ENCODE measurements at places on chromosomes 7 and 10. TPM values are rescaled to one million over a fixed set of nuclear protein-coding genes. Genes with fewer than 3 reads are reported as not detected.

DNA sequence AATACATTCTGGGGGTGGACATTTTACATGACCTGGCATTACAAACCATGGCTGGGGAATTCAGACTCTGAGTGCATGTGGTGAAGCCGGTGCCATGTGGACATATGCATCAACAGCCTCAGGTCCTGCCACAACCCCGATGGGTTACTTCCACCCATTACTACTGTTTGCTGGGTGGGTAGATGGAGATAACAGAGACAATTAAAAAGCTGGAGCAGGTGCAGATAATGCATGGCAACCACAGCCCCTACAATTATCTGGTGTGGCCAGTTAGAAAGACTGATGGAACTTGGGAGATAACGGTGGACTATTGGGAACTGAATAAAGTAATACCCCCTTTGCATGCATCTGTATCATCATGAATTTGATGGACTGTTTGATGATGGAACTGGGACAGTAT lies 21.6 kb upstream of the ADAMTS14 start:
- no peak for DNase-seq

GRCh38 chr10:100045592-100045991 lies 35.8 kb upstream of the DNMBP start:
- no peak for DNase-seq

Gene CREM
- 30.6 TPM for total RNA-seq

DNA sequence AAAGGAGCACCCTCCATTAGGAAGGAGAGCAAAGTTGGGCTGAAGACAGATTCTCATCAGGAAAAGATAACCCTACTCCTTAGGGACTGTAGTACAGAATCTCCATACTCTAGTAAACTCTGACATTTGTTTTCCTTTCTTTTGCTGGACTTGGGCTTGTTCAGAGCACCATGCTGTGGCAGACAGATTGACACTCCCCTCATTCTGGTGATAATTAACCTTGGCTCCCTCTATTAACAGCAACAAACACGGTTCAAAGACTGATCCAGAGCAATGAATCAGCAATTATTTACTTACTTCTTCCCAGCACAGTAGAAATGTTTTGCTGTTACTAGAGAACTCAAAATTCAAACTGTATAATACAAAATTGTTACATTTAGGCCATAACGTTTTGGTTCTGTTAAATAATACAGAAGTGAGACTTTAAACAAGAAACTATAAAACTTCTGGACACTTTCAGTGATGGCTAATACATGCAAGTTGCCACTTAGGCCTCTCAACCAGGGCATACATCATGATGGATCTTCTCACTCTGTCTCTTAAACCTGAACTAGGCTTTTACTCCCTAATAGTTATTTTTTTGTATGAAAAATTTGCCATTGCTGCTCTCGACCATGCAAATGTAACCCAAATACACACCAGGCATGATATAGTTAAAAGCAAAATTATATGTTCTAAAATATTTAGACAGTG lies 639.0 kb downstream of the IPMK start:
- peak; percentile 72 for DNase-seq

- no peak for DNase-seq
Measured at GRCh38 chr7:20777377-20778062, 9.2 kb downstream of the SP8 start.

Gene ZMYND11
- total RNA-seq, result 34.2 TPM

GRCh38 chr7:74084722-74085578 lies 1.3 kb downstream of the LIMK1 start:
- DNase-seq, result no peak

DNA sequence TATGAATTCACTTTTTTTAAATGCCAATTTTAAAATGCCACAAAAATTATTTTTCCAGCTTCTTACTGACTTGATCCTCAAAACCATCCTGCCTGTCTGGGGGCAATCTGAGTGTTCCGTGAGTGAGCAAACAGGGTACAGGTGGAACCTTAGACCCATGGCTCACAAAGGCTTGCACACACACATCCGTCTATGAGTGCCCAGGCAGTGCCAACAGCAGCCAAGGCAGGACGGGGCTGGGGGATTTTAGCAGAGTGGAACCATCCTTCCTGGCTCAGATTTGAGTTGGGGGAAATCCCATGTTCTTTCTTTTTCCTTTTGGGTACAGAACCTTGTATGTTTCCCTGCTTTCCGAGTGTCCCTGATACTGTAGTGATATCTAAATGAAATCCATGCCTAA lies 377.7 kb upstream of the MGMT start:
- no peak for DNase-seq

GRCh38 chr10:100743626-100744135 lies 1.7 kb upstream of the PAX2 start:
- DNase-seq, result peak; percentile 84

Gene CYP2C9
- total RNA-seq, result not detected

Gene ECHS1
- 102 TPM for total RNA-seq

DNA sequence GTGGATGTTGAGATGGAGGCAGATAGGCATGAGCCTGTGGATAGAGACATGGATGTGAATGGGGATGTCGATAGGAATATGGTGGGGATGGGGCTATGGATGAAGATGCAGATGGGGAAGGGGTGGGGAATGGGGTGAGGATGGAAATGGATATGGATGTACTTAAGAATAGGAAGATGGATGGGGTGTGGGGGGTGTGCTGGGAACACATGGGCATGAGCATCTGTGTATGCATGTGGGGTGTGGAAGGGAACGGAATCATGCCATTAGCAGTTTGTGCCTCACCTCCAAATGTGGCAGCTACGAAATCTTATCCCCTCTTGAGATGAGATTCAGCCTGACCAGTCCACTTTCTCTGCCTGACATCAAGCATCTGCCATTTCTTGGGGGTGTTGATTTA lies 359.5 kb upstream of the MGMT start:
- no peak for DNase-seq

GRCh38 chr7:55070854-55071253 lies 52.0 kb downstream of the EGFR start:
- DNase-seq, result no peak

Gene SYNPO2L
- total RNA-seq, result 0.09 TPM

GRCh38 chr7:130063036-130063435 lies 7.3 kb upstream of the KLHDC10 start:
- peak; percentile 94 for DNase-seq

DNA sequence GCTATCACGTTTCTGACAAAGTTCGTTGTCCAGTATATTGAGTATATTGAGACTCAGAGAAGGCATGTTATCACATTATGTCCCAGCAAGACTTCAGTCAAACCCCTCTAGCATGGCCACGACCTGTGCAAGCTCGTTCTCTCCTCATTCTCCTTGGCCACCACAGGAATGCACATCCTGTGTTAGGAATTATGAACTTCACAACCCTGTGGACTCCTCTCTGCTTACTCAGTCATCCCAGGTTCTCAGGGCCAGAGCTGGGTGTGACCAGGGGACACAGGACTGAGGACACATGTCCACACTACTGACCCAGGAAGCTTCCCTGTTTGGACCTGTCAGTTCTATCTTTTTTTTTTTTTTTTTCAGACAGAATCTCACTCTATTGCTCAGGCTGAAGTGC lies 4.4 kb downstream of the SH2D4B start:
- DNase-seq, result no peak

Gene OR2A5
- total RNA-seq, result not detected

DNA sequence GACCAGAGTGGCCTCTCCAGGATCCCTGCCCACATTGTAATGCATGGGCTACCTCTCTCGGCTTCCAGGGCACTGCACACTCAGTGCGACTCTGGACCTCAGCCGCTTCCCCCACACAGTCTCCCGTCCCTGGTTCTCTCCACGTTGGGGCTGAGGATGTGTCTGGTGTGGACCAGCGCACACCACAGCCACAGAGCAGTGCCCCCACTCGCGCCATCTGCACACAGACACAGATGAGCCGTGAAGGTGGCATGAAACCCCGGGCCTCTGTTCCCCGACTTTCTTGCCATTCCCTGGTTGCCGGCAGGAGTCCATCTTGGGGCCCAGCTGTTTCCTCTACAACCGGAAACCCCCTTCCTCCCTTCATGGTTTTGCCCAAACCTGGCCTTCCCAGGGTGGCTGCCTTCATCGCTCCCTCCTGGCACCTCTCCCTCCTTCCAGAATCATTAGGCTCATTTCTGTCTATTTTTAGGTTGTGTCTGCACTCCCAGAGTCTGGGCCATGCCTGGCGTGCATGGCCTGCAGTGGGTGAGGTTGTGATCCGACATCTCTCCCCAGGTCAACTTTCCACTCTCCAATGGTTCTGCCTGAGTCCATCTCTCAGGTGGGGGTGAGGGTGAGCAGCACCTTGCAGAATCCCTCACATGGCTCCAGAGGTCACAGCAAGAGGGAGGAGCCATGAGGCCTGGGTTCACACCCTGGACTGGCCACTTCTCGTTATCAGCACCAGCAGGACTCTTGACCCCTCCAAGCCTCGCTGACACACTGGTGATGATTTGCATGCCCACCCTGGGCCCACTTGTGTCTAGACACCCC lies 10.1 kb downstream of the RASGEF1A start:
- no peak for DNase-seq

Gene XRCC2
- total RNA-seq, result 5.1 TPM

DNA sequence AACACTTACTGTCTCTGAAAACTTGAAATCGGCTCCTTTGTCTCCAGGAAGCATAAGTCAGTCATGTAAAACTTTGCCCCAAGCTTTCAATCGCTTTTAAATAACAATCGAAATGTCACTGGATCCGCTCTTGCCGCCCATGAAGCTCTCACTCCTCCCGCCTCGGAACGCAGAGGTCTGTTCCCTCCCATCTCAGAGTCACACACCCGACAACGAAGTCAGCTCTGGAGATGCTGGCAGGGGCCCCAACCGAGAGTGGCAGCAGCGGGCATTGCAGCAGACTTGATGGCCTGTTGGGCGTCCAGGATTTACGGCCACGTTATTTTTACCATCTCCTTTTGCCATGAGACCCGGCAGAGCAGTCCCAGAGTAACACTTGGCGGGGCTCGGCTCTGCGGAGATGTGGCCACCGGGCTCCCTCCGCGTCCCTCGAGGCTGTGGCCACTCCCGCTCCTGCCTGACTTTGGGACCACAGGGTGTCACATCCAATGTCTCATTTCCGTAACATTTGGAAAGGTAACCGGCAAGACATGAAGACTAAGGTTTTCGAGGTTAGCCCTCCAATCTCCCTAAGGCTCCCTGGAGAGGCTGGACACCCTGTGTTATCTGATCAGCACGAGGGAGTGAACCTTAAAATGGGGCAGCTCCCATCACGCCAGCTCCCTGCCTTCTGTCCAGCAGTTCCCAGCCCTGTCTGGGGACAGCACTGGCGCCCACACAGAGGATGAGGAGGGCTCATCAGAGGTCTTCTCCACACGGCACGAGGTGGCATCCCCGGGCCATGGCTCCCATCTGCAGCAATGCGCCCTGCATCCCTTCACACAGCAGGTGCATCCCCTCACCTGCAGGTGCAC lies 62.8 kb upstream of the ADGRA1 start:
- DNase-seq, result no peak

DNA sequence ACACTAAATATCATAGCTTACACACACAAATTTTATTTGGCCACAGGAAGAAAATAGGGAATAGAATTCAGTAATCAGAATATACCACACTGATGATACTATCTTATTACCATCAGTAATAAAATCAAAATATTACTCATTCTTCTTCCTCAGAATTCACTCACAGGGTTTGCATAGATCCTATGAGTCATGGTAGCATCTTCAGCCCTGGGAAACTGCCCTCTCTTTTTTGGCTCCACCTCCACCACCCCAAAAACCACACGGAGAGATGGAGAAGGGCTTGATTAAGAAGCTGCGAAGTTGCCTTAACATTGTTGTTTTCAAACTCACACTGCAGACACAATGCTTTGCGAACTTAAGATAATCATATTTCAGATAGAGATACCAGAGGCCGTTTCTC lies 154.1 kb upstream of the AHR start:
- DNase-seq, result no peak

DNA sequence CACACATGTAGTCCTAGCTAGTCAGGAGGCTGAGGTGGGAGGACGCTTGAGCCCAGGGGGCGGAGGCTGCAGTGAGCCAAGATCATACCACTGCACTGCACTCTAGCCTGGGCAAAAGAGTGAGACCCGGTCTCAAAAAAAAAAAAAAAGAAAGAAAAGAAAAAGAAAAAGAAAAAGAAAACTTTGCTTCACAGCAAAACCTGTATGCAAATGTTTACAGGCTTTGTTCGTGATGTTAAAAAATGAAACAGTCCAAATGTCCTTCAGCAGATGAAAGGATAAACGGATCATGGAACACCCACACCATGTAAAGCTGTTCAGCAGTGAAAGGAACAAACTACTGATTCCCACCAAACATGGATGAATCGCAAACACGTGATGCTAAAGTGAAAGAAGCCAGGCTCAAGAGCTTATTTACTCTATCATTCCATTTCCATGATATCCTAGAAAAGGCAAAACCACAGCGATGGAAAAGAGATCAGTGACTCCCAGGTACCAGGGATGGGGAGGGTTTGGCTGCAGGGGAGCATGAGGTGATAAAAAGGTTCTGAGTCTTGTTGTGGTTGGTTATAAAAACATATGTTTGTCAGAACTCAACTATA lies 15.1 kb downstream of the LRRC20 start:
- no peak for DNase-seq

- DNase-seq, result no peak
Measured at GRCh38 chr7:48085433-48085791, 3.7 kb upstream of the UPP1 start.

Gene UCMA
- total RNA-seq, result not detected

GRCh38 chr10:48494073-48494472 lies 110.8 kb downstream of the ARHGAP22 start:
- peak; percentile 55 for DNase-seq

Gene GOT1
- 38.7 TPM for total RNA-seq

DNA sequence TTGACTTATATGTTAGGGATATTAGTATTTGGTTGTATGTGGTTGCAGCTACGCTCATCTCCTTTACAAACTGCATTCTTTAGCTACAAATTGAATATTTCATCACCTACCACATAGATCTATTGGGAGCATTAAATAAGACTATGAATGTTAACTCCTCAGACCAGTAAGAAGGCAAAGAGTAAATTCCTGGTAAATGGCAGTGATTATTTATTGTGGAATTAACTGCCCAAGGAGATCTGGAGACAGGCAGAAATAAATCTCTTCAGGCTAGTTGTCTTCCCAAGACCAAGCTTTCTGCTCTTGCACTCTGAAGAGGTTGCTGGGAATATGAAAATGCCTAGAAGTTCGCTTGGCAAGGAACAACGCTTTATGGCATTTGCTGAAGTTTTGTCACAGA lies 74.6 kb downstream of the ANLN start:
- no peak for DNase-seq

DNA sequence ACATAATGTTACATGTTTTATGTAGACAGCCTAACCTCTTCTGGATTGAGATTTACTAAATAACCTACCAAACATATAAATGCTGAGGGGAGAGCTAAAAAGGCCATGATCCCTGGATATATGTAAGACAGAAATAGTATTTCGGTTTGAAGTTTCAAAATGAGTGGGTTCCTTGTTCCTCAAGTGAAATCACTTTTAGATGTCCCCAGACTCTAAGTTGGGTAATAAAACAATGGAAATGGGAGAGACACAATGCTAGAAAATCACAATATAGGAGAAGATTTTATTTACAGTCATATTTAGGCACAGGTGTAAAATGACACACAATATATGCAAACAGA lies 56.5 kb downstream of the SHTN1 start:
- DNase-seq, result no peak

Gene VAX1
- total RNA-seq, result 3.5 TPM

Gene DRGX
- not detected for total RNA-seq

GRCh38 chr10:87660484-87661133 lies 931 bp downstream of the PAPSS2 start:
- DNase-seq, result no peak

GRCh38 chr10:71492872-71493271 lies 96.2 kb downstream of the CDH23 start:
- DNase-seq, result no peak

GRCh38 chr10:127826154-127826725 lies 66.5 kb downstream of the CLRN3 start:
- peak; percentile 42 for DNase-seq

Gene COL13A1
- total RNA-seq, result 15.3 TPM

Gene PTF1A
- not detected for total RNA-seq

Data from endodermal cell (in vitro differentiated cells).